Islet precursor cell (in vitro differentiated cells): ENCODE measurements at places on chromosomes 12 and 14.

DNA sequence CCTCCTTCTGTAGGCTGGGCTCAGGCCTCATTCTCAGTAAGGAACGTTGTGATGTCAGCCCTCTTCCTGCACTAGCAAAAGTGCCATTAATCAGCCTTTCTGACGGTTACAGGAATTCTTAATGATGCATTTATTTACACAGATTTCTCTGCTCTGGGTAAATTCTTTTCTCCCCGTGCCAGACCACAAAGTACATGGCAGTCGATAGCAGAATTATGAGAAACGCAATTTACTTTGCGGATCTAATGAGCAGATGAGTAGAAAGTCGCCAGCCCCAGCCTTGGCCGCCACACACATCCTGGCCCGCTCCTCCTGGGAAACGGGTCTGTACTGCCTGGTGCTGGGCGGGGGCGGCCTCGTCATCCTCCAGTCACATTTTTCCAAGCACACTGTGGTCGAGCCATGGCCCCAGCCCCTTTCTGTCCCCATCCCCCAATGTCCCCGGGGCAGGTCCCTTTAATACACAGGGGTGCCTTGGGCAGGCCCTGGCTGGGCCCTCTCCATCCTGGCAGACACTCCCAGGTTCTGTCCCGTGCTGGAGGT is 25.9 kb downstream of the NOC4L start:
- no peak for DNase-seq

GRCh38 chr14:21382095-21382494 is 1.7 kb downstream of the SUPT16H start:
- DNase-seq, result no peak

DNA sequence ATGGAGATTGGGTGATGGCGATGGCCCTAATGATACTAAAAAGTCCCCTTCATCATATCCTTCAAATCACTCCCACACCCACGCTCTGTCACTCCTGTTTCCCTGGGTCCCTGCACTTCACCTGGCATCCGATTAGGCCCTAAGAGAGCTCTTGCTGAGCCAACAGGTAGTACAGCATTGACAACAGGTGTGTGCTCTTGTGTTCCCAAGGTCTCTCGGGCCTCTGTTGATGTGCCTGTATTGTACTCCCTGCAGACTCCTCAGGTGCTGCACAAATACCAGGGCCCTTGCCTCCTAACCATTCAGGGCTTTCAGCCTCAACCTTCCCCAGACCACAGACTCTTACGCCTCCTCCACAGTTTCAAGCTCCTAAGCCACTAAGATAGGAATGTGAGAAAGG is 25.8 kb upstream of the VDR start:
- DNase-seq, result peak; percentile 54

- DNase-seq, result no peak
Measured at GRCh38 chr12:114445401-114446323, 39.7 kb upstream of the TBX5 start.

- no peak for DNase-seq
Measured at GRCh38 chr12:87861791-87862190, 167.4 kb downstream of the C12orf50 start.

DNA sequence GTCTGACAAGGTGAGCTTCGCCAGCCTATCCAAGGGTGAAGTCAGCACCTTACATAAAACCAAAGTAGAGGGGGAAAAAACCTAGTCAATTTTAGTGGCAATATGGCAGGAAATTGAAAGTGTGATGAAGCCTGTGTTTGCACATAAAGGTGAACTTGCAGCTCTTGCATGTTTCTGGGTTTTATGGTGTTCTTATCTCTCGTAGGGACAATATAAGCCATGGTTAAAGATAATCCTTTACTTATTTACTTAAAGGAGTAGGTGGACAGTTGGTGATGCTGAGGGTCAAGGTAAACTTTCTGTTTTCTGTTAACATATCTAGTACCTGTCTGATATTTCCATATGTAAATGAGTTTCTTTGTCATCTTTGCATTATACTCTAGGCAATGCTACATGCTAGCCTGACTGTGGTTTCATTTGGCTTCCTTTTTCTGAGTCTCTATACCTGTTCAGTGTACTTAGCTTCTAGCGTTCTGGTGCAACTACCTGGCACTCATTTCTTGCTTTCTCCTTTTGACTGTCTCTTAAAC is 32.8 kb downstream of the CCDC91 start:
- DNase-seq, result no peak

- no peak for DNase-seq
Measured at GRCh38 chr12:108547686-108548085, 13.3 kb downstream of the SART3 start.

- DNase-seq, result no peak
Measured at GRCh38 chr14:73695997-73696396, 18.2 kb downstream of the PNMA1 start.

DNA sequence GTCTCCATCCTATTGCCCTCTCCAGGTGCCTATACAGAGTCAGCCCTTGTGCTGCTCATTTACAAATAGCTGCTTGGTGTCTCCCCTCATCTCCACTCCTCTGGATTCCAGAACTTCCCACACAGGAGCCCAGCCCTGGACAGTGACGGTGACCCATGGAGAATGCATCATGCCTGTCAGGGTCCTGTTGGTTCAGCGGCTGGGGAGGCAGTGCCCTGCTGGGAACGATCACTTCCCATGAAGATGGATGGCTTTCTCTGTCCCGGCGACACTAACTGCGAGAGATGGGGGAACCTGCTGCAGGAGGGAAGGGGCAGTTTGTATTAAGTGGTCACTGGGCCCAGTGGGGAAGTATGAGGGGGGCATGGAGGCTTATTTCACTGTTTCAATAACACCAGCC is 395.0 kb upstream of the TBX3 start:
- DNase-seq, result no peak

GRCh38 chr14:50452296-50452695 is 55.6 kb upstream of the CDKL1 start:
- DNase-seq, result no peak

GRCh38 chr14:100734031-100734990 is 7.6 kb downstream of the DLK1 start:
- peak; percentile 45 for DNase-seq

DNA sequence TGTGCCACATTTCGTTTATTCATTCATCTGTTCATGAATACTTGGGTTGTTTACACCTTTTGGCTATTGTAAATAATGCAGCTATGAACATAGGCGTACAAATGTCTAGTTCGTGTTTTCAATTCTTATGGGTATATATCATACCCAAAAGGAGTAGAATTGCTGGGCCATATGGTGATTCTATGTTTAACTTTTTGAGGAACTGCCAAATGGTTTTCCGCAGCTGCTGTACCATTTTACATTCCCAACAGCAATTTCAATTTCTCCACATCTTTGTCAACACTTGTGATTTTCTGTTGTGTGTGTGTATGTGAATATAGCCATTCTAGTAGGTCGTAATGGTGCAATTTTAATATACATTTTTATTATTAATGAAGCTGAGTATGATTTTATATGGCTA is 326.2 kb downstream of the ETNK1 start:
- no peak for DNase-seq
